Bronchus fibroblast of lung (primary cell): ENCODE measurements at places on chromosomes 2 and 18. TPM values are rescaled to one million over a fixed set of nuclear protein-coding genes. Genes with fewer than 3 reads are reported as not detected.

The PROKR1 gene
- total RNA-seq: not detected in 2 replicates

The TTC31 gene
- 20.8 and 21.4 TPM in 2 replicates for total RNA-seq

The AKAIN1 gene
- not detected in 2 replicates for total RNA-seq

The PDE1A gene
- total RNA-seq: 1.3 TPM in 1 of 2 replicates, not detected in the other

The CCDC93 gene
- 5.9 TPM in 2 replicates for total RNA-seq

The COL6A3 gene
- total RNA-seq: 589 and 614 TPM in 2 replicates

The KYNU gene
- total RNA-seq: 1.0 and 1.3 TPM in 2 replicates

The SMAD7 gene
- total RNA-seq: 1.0 and 1.9 TPM in 2 replicates

The UGT1A3 gene
- not detected in 2 replicates for total RNA-seq

The MC4R gene
- total RNA-seq: 0.15 TPM in 1 of 2 replicates, not detected in the other

The C1GALT1C1L gene
- 0.50 and 1.0 TPM in 2 replicates for total RNA-seq

The SNORC gene
- 1.5 and 9.9 TPM in 2 replicates for total RNA-seq

The GAL3ST2 gene
- not detected in 2 replicates for total RNA-seq

The DSC3 gene
- total RNA-seq: 0.17 and 0.30 TPM in 2 replicates

The RESP18 gene
- total RNA-seq: not detected in 2 replicates

The HK2 gene
- total RNA-seq: 4.2 and 4.6 TPM in 2 replicates

The SLC11A1 gene
- total RNA-seq: under 0.01 and 0.30 TPM in 2 replicates

The SLC35F6 gene
- 43.4 and 45.6 TPM in 2 replicates for total RNA-seq

The LOXL3 gene
- 10.1 and 10.7 TPM in 2 replicates for total RNA-seq

The GCKR gene
- 0.30 and 0.34 TPM in 2 replicates for total RNA-seq

The PLCD4 gene
- 0.67 and 0.89 TPM in 2 replicates for total RNA-seq

The NUP35 gene
- 14.6 and 15.0 TPM in 2 replicates for total RNA-seq

The FAM124B gene
- total RNA-seq: not detected in 2 replicates

The GLI2 gene
- 6.2 and 12.3 TPM in 2 replicates for total RNA-seq

The CRYBA2 gene
- not detected in 2 replicates for total RNA-seq

The RIF1 gene
- 15.3 and 15.9 TPM in 2 replicates for total RNA-seq

The OTOS gene
- total RNA-seq: not detected in 2 replicates

The FBXO36 gene
- 3.7 and 4.2 TPM in 2 replicates for total RNA-seq

The TYMS gene
- total RNA-seq: 80.9 and 96.5 TPM in 2 replicates

The LAMA3 gene
- 1.2 and 1.3 TPM in 2 replicates for total RNA-seq

The SLC4A3 gene
- 1.3 and 1.8 TPM in 2 replicates for total RNA-seq

The OBSL1 gene
- total RNA-seq: 32.0 and 32.1 TPM in 2 replicates

The GPR55 gene
- total RNA-seq: under 0.01 TPM in 1 of 2 replicates, not detected in the other

The SNRPD1 gene
- 14.5 and 21.6 TPM in 2 replicates for total RNA-seq

The XDH gene
- total RNA-seq: 0.17 and 0.30 TPM in 2 replicates

The ADGRF3 gene
- under 0.01 TPM in 1 of 2 replicates, not detected in the other for total RNA-seq

The KLHL30 gene
- 0.15 TPM in 1 of 2 replicates, not detected in the other for total RNA-seq

The UGT1A5 gene
- total RNA-seq: not detected in 2 replicates
